T47D (cell line): ENCODE measurements at places on chromosomes 5 and 9.

GRCh38 chr5:42579320-42579719, 156.1 kb downstream of the GHR start:
- DNase-seq: no peak

DNA sequence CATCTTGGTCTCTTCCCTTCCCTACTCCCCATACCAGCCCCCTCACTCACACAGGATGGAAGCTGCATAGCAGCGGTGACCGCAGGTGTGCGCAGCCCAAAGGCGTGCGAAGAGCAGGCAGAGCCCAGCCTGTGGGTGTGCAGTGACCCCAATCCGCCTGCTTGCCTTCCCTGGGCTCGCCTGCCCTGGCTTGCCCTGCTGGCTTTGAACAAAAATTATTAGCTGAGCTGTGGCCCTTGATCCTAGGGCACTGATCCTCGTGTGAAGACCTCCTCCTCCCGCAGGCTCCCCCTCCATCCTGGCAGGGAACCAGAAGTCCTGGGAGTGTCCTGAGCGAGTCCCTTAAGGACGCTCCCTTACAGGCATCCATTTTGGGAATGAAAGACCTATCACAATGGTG, 31.9 kb downstream of the MORN5 start:
- DNase-seq: no peak

- DNase-seq: no peak
Observed at GRCh38 chr5:160699301-160699700, 152.7 kb downstream of the ATP10B start.

GRCh38 chr9:38312406-38312805, 80.1 kb upstream of the ALDH1B1 start:
- DNase-seq: no peak

DNA sequence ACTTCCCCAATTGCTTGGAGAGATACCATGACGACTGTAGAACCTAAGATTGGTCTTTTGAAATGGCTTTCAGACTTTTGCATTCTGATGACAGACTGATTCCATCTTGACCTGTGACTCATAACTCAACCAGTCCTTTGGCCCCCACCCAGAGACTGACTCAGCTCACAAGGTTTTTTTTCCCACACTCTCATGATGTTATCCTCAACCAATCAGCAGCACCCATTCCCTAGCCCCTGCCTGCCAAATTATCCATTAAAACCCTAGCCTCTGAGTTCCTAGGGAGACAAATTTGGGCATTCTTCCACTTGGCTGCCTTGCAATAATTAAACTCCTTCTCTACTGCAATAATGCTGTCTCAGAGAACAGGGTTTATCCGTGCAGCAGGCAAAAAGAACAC, 1263.3 kb upstream of the CDH9 start:
- DNase-seq: peak; percentile 29
